ENCODE measurements at places on chromosomes 11 and 22.
A peak's percentile ranks its signal among the peaks of the same experiment; 100 is the strongest.

DNA sequence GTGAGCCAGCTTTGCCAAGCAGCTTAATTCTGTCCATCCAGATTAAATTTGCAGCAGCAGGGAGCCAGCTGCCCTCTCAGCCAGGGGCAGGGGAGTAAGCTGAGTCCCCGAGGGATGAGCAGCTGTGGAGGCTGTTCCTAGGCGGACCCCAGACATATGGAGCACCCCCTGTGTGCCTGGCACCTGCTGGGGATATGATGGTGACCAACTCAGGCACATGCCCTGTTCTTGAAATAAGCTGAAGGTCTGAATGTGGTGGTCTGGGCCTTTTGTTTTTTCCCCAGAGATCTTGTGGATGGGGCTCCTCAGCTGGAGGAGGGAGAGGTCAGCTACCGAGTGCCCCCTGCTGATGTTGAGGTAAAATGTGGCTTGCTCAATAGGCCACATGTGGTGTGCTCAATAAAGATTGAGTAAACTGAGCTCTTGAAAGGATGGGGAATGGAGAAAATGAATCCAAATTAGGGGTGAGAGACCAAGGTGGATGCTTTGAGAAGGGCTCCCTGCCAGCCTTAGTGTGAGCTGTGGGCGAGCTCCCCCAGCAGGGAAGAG is 103.3 kb upstream of the NNMT start:
- no peak for DNase-seq

DNA sequence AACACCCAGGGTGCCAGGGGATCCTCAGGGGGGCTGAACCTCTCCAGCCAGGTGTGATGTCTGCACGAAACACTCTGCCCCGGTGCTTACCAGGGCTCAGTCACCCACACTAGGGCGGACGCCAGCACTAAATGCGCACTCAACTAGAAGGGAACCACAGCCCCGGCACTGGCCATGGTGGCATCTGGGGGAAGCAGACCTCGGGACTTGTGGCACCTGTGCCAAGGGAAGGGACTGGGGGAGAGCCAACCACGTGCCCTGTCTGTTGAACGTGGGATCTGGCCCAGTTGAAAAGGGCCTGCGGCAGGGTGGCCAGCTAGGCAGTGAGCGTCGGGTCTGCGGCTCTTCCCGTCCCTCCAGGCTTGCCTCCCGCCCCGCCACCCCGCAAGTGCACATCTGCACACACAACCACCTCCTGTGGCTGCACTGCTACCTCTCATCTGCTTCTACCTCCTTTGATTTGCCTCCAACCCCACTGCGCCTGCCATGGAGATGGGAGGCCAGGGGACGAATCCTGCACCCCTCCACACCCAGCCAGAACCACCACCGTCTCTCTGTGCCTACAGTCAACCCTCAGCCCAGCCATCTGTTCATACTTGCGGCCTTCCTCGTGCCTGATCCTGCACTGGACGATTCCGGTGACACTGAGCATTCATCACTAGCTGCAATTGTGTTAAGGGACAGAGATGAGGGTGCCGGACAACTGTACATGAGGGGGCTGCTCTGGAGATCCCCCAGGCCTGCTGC is 15.0 kb upstream of the MOB2 start:
- no peak for DNase-seq

- DNase-seq: no peak
Measured at GRCh38 chr11:87425391-87425790, 387.7 kb downstream of the TMEM135 start.

- DNase-seq: peak; percentile 53
Measured at GRCh38 chr11:44727373-44728287, 868 bp downstream of the TSPAN18 start.

GRCh38 chr11:94751786-94752185 is 16.4 kb upstream of the AMOTL1 start:
- DNase-seq: no peak

DNA sequence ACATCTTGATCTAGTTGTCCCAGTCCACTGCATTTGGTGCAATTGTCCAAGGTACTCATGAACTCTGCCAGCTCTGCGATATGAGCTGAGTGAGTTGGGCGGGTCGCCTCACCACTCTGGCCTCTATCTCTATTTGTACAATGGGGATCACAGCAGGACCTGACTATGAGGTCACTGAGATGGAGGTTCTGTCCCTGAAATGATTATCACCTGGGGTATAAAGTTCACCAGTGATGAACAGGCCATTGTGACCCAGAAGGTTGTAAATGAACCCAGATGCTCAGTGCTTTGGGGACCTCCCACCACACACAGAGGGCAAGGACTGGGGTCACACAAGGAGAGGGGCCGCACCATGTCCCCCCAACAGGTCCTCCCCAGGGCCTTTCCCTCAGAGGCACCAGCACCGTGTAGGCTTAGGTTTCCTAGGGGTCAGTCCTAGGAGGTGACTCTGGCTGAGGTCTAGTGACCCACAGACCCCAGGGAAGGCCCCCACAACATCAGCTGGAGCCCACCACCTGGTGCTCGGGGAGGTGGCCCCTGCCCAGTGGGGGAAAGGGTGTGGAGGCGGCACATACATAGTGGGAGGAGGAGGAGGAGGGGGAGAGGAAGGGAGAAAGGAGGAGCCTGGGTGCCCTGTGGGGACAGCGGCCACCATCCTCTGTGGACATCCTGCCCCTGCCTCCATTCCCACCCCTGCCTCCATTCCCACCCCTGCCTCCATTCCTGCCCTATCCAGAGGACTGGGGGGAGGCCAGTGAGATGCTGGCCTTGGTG is 25.0 kb upstream of the IGLL1 start:
- DNase-seq: no peak

- no peak for DNase-seq
Measured at GRCh38 chr11:99449345-99449744, 428.6 kb downstream of the CNTN5 start.

- no peak for DNase-seq
Measured at GRCh38 chr11:251550-251949, 14.8 kb downstream of the PSMD13 start.

GRCh38 chr11:7307836-7308235 is 56.1 kb downstream of the SYT9 start:
- no peak for DNase-seq

- DNase-seq: no peak
Measured at GRCh38 chr11:64876835-64877341, 1.5 kb downstream of the EHD1 start.

DNA sequence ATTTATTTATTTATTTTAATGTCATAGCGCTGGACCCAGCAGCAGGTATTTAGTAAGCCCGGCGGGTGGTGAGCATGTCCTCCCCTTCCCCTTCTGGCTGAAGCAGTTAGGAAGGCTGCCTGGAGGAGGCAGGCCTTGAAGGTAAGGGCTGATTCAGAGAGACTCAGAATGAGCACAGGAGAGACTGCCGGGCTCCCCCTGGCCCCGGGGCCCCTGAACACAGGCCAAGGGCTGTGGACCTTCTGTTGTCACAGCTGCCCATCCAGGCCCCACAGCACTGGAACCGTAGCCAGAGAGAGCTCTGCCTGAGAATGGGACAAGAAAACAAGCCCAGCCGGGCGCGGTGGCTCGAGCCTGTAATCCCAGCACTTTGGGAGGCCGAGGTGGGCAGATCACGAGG is 52.8 kb downstream of the KCNJ4 start:
- DNase-seq: no peak

DNA sequence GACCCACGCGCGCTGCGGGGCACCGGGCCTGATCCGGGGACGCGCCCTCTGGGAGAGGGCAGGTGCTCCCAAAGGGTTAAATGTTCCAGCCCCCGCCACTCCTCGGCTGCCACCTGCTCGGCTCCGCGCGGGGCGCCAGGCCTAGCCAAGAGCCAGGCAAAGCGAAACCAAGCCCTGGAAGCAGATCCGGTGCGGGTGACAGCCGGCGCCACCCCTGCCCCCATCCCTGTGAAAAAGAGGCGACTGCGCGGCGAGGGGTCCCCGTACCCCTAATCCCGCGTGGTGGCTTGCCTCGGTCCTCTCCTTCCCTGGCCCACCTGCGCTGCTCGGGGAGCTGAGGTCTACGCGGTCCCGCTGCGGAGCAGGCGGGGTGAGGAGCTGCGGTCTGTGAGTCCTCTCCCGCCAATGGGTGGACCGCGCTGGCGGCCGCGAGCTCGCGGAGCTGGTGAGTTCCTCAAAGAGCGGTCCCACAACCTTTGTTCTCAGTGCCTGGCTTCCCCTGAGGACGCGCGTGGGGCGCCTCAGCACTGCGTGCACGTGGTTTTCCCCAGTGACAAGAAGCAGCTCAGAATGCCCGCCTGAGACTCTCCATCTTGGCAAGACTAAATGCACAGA is at the start of gene ME3:
Gene ME3, minus strand, starts transcription at position 610 of the 615 bp plus-strand sequence.
- no peak for DNase-seq

- no peak for DNase-seq
Measured at GRCh38 chr11:1219446-1219833, 3.4 kb upstream of the MUC5B start.

DNA sequence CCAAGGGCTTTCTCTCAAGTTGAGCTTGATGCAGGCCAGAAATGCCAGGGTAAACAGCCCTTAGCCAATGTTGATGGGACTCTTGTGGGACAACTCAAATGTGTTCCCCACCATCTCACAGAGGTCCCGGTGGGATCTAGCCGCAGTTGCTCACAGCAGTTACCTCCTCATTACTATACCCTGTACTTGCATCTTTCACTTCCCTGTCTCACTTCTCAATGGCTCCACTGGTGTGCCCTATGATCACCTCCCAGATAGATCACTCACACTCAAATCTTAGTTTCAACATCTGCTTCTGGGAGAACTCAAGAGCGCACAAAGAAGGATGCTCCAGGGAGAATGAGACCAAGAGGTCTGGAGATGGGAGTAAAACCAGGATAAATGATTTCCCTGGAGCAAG is 47.0 kb downstream of the RCN1 start:
- no peak for DNase-seq

DNA sequence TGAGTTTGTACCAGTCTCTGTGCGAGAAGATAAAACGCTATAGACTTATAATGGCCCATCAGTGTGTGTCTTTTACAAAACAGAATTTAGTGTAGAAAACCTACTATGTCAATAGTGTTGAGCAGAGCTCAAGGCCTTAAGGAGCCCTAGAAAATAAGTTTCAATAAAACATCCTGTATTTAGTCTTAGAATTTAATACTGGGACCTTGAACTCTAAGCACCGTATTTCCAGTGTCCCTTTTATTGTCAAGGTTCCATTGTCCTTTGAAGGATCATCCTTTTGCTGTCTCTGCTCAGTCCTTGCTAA is 16.6 kb downstream of the CDC45 start:
- no peak for DNase-seq

DNA sequence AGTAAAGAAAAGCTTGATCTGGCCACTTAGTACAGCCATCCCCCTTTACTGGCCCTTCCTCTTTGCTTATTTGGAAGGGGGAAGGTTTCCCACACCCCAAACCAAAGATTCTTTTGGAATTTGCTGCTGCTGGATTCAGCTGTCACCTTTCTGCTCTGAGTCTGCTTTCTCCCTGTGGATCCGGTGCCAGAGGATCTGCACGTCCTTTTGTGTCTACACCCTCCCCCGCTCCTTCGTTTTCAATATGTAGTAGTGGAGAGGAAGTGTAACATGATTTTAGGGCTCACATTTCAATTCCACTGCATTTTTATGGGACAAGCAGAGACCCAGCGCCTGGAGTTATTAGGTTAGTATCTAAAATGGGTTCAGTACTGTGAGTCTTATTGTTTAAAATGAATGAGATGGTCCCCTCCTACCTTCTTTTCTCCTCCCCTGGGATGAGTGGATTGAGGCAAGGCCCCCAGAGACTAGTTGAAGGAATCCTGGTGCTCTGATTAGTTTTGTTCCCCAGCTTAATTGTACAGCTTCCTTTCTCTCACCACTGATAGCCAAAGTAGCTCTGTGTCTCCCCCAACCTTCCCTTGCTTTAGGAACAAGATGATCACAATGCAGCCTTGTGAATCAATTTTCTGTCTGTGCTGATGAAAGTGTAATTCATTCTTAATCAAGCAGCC is 30.5 kb upstream of the CABP7 start:
- no peak for DNase-seq

DNA sequence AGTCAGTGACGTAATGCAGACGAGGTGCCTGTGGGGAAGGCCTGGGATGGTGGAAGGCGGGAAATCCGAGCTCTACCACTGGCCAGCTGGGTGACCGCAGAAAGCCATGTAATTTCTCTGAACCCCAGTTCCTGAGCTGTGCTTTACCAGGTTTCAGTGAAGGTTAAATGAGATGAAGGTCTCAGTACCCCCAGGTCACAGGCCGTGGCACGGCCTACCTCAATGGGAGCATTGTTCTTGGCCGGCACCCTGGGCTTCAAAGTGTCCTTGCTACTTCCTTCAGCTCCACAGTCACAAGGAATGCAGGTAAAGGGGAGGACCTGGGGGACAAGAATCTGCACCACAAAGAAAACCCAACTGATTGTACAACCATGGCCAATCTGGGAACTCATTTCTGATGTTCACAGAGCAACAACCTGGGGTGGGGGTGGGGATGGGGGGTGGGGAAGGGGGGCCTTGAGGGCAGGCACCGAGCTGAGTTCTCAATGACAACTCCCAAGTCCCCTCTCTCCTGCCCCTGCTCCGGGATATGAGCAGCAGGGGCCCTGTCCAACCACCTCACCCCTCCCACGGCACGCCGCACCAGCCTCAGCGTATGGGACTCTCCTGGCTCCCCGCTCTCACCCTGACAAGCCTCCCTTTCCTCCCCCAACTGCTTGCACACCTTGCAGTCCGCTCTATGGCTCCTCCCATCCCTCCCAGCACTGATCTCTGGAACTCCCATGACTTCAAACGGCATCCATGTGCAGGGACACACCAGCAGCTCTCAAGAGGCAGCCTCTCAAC is 59.1 kb upstream of the ARFGAP3 start:
- no peak for DNase-seq

GRCh38 chr11:61659413-61660196 is 20.6 kb upstream of the DAGLA start:
- DNase-seq: no peak

DNA sequence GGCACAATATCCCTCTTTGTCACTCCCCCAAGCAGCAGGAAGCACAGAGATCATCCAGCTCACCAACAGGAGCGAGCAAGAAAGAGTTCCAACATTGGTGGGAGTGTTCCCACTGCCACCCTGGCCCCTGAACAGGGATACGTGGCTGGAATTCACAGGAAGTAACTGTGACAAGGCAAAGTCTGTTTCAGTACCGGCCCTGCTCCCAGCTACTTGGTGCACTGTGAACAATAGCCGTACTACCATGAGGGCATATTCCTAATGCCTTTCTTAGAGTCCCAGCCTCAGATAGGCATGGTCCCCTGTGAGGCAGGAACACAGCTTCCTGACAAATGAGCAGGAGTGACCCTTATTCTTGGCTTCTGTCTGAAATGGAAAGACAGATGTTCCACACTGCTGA is 1.8 kb upstream of the SLC37A2 start:
- no peak for DNase-seq

DNA sequence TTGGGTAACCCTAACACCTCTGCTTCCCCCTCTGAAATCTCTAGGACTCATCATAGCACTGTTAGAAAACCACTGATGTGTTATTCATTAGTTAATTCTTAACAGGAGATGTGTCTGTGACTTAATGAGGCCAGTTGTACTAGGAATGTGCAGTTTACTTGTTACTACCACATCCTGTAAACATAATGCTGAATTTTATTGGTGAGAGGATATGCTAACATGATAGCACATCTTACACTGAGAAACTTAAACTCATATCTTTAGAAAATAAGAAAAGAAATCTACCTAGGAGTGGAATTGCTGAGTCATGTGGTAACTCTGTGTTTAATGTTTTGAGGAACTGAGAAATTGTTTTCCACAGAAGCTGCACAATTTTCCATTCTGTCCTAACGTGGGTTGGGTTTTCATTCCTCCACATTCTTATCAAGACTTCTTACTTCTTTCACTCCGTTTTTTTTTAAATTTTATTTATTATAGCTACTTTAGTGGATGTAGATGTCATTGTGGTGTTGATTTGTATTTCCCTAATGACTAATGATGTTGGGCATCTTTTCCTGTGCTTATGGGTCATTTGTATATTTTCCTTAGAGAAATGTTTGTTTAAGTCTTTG is 33.7 kb downstream of the RNF121 start:
- no peak for DNase-seq
